ENCODE measurements at places on chromosomes 2 and 18. TPM values are rescaled to one million over a fixed set of nuclear protein-coding genes. Genes with fewer than 3 reads are reported as not detected.

Gene GATA6
- 104 TPM for polyA plus RNA-seq

Gene PREPL
- 47.6 TPM for polyA plus RNA-seq

Gene RESP18
- not detected for polyA plus RNA-seq

Gene EFHD1
- polyA plus RNA-seq = 12.4 TPM

Gene CXCR4
- 1.1 TPM for polyA plus RNA-seq

Gene TEX44
- polyA plus RNA-seq = not detected

Gene TEKT4
- not detected for polyA plus RNA-seq

Gene COL3A1
- polyA plus RNA-seq = 159 TPM

Gene FBXO41
- 1.0 TPM for polyA plus RNA-seq

DNA sequence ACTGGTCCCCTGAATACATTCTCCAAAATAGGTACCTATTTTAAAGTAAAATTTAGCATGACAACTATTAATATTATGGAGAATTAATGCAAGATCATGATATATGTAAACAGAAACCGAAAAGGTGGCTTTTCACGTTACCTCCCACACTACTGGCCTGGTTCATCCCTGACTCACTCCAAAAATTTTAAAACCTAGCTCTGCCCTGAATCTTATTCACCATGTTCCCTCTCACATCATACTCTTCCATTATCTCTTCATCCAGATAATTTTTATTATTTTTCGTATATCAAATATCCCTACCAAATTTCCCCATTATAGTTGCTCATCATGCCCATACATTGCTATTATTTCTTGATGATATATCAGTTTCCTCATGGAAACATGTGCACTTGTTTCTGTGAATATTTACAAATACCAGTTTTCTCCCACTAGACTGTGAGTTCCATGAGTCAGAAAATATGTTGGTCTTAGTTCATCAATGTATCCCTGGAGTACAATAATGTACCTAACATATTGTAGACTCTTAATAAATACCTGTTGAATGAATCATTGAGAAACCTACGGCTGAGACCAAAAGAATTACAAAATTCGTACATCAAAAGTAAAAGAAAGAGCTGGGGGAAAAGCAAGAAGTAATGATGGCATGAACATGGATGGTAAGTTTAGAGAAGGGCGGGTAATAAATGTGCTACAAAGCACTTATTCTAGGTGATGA is 360.1 kb upstream of the CHAC2 start:
- no peak for DNase-seq

DNA sequence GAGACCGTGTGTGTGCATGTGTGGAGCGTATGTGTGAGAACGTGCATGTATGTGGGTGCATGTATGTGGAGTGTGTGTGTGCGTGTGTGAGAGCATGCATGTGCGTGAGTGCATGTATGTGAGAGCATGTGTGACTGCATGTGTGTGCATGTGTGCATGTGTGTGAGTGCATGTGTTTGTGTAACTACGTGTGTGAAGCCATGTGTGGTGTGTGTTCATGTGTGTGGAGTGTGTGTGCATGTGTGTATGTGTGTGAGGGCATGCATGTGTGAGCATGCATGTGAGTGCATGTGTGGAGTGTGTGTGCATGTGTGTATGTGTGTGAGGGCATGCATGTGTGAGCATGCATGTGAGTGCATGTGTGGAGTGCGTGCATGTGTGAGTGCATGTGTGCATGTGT is 24.2 kb downstream of the TOGARAM2 start:
- no peak for DNase-seq

- peak; percentile 86 for DNase-seq
Observed at GRCh38 chr2:220143336-220143735, 515.9 kb downstream of the SLC4A3 start.

DNA sequence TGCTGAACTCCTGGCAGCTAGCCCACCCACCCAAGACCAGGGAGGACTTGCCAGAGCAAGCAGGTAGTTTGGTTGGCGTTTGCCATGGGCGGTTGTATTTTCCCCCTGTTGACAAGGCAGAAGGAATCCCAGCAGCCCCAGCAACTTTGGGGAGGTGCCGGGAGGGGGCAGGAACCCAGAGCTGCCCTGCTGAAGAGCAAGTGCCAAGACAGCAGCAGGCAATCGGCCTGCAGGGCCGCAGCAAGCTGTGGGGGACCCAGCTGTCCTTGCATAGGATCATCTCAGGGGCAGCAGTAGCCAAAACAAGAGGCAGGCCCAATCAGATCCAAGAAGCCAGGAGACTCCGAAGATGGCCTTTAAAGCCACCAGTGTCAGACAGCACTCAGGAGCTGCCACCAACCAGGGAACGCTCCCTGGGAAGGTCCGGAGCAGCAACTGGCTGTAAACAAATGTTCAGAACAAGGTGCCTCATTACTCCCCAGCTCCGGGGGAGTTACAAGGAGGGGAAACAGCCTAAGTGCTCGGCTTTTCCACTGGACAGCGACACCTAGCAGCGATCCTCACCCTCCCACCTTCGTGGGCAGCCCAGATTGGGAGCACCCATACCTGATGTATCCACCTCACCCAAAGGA is 2.1 kb downstream of the ST8SIA5 start:
- peak; percentile 42 for DNase-seq

DNA sequence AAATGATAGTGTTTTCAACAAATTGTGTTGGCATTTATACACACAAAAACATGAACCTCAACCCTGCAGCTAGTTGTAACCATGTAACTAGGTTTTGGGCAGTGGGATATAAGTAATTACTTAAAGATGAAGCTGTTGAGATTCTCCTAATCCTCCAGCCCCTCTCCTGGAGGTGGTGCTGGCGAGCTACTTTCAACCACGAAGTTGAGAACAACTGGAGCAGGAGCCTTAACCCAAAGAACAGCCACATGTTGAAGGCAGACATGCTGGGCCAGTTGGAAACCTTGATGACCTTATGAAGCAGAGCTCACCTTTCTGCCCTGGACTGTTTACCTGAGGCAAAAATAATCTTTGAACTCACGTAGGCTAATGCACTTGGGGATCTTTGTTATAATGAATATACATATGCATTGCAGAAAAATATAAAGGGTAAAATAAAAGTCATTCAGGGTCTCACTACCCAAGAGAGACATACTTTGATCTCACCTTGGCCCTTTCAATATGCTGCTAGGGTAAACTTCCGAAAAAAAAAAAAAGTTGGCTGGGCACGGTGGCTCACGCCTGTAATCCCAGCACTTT is 89.6 kb upstream of the NPAS2 start:
- DNase-seq = peak; percentile 61

DNA sequence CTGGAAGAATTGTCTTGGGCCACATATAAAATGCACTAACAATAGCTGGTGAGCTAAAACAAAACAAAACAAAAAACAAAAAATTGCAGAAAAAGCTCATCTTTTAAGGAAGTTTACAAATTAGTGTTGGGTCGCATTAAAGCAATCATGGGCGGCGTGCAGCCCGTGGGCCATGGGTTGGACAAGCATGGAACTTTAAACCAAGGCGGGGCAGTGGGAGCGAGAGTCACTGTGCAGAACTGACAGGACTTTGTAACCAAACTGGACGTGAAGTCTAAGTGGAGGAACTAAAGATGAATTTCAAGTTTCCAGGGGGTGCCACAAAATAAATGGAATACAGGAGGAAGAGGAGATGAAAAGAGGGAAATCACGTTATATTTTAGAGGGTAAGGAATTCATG is 80.7 kb downstream of the PSMG2 start:
- no peak for DNase-seq

DNA sequence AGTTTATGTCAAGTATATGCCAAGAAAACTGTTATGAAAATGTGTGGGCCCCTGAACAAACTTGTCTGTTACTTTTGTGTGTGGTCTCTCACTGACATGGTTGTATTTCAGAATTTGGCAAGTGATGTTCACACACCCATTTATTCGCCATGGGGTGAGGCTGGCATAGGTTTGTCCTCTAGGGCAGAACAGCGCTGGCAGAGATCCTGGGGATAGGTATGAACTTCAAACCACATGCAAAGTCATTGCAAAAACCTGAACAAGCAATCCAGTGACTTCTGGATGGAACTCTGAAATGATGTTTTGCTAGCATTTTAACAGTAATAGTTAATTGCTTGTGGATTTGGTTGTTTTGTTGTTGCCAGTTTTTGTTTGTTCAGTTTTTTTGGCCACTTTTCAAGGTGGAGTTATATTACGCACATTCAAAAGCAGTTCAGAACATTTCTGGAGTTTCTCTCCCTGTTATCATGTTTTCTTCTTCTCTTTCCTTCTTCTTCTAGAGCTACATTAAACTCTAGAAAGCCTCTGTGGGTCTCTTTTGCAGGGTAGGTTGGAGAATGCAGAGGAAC is 78.5 kb downstream of the MDH1 start:
- DNase-seq = no peak

- DNase-seq = peak; percentile 26
Observed at GRCh38 chr2:213232649-213233437, 51.4 kb upstream of the SPAG16 start.

- no peak for DNase-seq
Observed at GRCh38 chr2:128663371-128664050, 344.8 kb upstream of the HS6ST1 start.

DNA sequence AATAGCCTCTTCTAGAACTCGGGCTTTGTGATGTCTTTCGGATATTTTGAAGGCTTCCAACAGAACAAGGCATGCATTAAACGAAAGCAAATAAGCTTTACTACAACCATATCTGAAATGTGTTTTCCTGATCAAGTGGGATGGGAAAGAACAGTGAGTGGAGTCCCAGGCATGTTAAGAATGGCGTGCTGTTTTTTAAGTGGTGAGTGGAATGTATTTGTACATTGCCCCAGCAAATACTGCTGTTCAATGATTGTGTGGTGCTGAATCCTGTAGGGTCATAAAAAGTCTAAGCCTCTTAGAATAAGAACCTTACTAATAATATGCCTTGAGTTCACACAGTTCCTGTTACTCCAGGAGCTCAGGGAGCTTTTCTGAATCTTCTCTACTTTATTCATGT is 52.5 kb downstream of the POMC start:
- DNase-seq = peak; percentile 53

DNA sequence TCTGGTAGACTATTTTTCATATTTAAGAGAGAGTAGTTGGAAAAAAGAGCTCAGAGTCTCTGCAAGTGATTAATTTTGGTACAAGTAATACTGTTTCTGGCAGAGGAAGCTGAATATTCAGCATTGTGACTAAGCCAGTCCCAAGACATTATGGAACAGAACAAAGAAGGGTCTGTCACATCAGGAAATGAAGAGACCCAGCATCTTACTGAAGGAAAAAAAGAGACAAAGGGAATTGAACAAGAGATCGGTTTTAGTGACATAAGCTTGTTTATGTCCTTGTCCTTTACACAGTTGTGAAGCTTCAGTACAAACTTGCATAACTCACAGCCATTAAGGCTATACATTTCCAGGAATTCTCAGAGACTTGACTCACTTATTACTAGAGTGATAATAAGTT is 568.5 kb upstream of the SLC8A1 start:
- DNase-seq = no peak

- peak; percentile 6 for DNase-seq
Observed at GRCh38 chr18:78732273-78733210, 247.1 kb upstream of the SALL3 start.

- DNase-seq = peak; percentile 5
Observed at GRCh38 chr18:49321271-49321670, 139.2 kb downstream of the DYM start.

DNA sequence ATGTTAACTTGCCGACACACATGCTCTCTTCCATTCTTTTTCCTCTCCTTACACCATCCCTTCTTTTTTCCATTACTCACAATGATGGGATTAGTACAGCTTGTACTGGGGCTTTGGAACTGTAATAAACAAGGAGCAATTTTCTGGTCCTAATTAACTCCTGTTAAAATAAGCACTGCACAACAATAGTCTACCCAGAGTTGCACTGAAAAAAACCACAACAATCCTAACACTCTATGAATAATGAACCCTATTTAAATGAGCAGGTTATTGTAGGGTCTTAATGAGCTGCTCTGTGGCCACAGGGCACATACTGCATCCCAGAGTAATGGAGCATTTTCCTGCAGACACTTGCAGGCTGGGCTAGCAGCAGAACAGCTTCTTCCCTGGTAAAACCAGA is 380.3 kb downstream of the NRXN1 start:
- DNase-seq = no peak

DNA sequence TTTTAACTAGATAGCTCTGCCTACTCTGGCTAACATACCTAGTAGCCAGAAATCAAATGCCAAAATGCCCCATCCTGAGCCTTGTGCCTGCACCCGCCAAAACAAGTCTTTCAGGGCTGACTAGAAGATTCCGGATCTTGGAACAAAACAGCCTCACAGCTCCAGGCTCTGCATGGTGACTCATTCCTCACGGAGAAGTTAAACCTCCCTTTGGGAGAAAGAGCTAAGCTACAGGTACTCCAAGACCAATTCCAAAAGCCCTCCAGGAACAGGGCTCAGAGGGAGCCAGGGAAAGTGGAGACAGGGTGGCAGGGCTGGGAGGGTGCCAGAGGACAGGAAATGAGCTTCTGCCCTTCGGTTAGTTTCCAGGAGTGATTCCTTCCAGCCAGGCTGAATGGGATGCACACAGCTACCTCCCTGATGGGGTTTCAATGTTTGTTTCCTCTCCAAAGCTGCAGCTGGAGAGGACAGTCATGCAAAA is 295.6 kb downstream of the TNS1 start:
- no peak for DNase-seq

DNA sequence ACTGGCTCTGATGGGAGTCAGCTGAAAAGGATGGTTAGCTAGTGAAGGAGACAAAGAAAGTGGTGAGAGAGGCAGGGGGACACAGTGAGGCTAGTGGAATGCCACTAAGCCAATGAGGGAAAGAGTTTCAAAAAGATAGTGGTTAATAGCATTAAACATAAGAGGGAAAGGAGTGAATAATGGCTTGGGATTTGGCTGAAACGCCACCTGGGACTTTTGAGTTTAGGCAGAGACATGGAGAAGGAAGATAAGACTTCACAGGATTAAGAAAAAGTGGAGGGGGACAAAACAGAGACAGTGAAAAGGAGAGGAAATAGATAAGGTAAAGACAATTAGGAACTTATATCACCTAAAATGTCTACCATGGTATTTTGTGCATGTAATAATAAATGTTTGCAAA is 6.9 kb downstream of the CD28 start:
- no peak for DNase-seq

DNA sequence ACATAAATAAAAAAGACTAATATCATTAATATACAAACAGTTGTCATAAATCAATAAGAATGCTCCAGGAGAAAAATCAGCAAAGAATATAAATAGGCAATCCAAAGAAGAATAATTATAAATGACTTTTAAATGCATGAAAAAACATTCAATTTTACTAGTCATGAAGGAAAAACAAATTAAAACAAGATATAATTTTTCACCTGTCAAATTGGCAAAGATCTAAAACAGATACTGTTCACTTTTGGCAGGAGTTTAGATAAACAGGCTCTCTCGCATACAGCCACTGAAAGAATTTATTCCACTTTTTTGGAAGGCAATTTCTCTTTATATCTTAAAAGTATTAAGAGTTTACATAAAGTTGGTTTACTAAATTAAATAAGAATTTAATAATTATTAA is 176.8 kb upstream of the SETBP1 start:
- no peak for DNase-seq

- no peak for DNase-seq
Observed at GRCh38 chr18:22001912-22002487, 167.4 kb upstream of the GATA6 start.

- DNase-seq = peak; percentile 58
Observed at GRCh38 chr2:133765658-133766057, 197.4 kb upstream of the NCKAP5 start.
